PC-9 (cell line): ENCODE measurements at places on chromosomes 6 and 20. TPM values are rescaled to one million over a fixed set of nuclear protein-coding genes. Genes with fewer than 3 reads are reported as not detected.

The ATRN gene
- total RNA-seq: 34.9 and 35.0 TPM in 2 replicates

The EPHA7 gene
- total RNA-seq: 0.57 and 1.0 TPM in 2 replicates

The LCA5 gene
- 4.8 and 5.4 TPM in 2 replicates for total RNA-seq

GRCh38 chr6:35640017-35640664 lies 48.6 kb downstream of the FKBP5 start:
- no peaks in the 10 kb centered on the region for H3K36me3 ChIP-seq
- no peaks in the 10 kb centered on the region for H3K27me3 ChIP-seq
- no peak overlapping the region for H3K27ac ChIP-seq
- no peak for DNase-seq
- no peak overlapping the region for H3K4me3 ChIP-seq

DNA sequence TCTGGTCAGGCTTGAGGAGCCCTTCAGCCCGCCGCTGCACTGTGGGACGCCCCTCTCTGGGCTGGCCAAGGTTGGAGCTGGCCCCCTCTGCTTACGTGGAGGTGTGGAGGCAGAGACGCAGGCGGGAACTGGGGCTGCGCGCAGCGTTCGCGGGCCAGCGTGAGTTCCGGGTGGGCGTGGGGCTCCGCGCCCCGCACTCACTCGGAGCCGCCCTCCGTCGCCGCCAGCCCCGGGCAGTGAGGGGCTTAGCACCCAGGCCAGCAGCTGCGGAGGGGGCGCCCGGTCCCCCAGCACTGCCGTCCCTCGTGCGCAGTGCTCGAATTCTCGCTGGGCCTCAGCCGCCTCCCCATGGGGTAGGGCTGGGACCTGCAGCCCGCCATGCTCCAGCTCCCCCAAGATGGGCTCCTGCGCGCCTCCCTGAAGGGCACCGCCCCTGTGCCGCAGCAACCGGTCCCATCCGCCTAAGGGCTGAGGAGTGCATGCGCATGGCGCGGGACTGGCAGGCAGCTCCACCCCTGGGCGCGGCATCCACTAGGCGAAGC lies 695.9 kb downstream of the EPHA7 start:
- DNase-seq: no peak
- no peak overlapping the region for H3K27ac ChIP-seq
- H3K27me3 ChIP-seq: no peaks in the 10 kb centered on the region
- no peaks in the 10 kb centered on the region for H3K4me1 ChIP-seq

DNA sequence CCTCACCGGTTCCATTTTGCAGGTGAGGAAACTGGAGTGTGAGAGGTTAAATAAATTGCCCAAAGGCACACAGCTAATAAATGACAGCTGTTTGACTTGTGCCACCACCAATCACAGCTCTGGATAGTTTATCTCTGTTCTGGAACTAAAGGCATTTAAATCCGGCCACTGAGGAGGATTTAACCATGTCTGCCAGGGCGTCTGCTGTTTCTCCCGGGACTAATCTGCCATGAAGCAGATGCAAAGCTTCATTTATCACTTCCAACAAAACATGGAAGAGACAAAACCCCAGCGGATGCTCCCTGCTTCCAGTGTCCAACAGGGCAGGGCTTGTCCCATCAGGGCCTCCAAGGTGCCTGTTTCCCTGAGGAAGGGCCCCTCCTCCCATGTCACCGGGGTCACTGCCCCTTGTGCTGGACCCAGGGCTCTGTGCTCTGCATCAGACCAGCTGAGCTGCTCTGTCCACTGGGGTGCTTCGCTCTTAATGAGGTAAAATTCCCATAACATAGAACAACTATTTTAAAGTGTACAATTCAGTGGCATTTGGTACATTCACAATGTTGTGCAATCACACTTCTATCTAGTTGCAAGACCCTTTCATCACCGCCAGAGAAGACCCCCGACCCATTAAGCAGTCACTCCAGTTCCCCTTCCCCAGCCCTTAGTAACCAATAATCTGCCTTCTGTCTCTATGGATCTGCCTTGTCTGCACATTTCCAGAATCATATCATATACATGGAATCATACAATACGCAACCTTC lies 244.3 kb downstream of the PTPRT start:
- H3K4me3 ChIP-seq: no peak overlapping the region
- peaks cover 26% of the 10 kb centered on the region; the same call in 1 of the 2 replicates for H3K27me3 ChIP-seq
- no peak for DNase-seq
- H3K36me3 ChIP-seq: no peaks in the 10 kb centered on the region

DNA sequence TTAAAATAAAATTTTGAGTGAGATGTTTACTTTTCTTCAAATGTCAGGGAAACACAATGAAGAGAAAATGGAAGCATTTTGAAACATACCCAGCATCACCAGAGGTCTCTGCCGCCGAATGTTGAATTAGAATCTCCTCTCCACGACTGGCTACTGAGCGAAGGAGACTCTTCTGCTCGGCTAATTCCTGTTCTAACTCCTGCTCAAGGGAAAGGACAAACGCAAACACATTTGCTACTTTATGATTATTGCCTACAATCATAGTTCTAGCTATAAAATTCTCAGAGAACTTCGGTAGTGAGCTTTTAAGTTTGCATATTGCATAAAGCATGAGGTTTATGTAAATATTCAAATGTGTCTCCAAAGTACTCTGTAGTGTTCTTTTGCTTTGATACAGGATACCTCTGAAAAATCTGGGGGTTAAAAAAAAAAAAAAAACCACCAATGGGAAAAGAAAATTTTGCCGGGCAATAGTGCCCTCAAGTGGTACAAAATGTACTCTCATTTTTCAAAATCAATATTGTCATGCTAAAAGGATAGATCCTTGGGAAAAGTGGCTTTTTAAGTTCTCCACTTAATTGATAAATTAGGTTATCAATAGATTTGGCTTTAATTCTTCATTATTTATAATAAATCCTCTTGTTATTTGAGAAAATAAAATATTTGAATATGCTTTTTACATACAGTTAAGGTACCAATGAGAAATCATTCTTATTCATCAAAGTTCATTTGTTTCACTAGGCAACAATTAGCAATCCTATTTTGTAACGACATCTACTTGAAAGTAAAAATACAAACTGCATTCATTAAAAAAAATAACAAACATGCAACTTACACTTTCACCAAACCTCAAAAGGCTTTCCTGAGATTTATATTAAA lies 369.0 kb downstream of the SYNE1 start:
- peak; percentile 12 for DNase-seq
- H3K27ac ChIP-seq: no peak overlapping the region
- H3K27me3 ChIP-seq: no peaks in the 10 kb centered on the region

DNA sequence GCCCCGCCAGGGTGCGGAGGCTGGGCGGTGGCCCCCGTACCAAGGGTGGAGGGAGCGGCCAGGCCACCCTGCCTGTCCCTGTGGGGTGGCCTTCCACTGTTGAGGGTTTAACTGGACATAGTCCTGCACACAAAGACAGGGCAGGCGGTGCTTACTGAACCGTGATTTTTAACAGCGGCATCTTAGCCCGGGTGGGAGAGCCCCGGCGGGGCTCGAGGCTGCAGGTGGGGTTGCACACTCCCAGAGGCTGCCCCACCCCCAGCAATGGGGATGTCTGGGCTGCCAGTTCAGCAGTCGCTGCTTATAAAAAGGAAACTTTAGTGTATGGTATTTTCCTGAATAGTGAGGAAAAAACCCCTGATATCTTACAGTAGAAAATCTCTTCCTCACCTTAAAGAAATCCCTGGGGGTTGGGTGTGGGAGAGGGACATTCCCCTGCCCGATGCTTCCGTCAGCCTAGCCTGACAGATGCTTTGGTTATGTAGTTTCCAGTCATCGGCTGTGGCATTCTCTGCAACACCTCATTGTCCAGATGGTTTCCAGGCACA lies 79.4 kb downstream of the IRF4 start:
- H3K4me1 ChIP-seq: no peaks in the 10 kb centered on the region
- no peaks in the 10 kb centered on the region for H3K36me3 ChIP-seq
- H3K27me3 ChIP-seq: peaks cover 17% of the 10 kb centered on the region; the same call in 1 of the 2 replicates
- H3K27ac ChIP-seq: no peak overlapping the region

DNA sequence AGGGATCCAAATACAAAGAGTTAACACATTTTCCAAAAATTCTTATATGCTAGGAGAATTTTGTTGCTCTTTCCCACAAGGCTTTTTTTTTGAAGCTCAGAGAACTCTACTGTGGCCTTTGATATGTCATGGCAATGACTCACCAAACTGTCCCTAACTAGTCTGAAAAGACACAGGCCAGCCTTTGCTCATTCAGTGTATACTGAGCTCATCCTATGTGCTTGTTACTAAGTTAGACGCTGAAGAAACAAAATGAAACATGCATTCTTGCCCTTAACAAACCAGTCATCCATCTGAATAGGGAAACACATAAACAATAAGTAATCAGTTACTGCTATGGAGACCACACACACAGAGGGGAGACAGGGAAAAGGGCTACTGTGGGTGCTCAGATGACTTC lies 291.8 kb downstream of the FOXC1 start:
- no peaks in the 10 kb centered on the region for H3K36me3 ChIP-seq
- no peaks in the 10 kb centered on the region for H3K27me3 ChIP-seq
- no peaks in the 10 kb centered on the region for H3K4me1 ChIP-seq
- DNase-seq: no peak
- no peak overlapping the region for H3K4me3 ChIP-seq

DNA sequence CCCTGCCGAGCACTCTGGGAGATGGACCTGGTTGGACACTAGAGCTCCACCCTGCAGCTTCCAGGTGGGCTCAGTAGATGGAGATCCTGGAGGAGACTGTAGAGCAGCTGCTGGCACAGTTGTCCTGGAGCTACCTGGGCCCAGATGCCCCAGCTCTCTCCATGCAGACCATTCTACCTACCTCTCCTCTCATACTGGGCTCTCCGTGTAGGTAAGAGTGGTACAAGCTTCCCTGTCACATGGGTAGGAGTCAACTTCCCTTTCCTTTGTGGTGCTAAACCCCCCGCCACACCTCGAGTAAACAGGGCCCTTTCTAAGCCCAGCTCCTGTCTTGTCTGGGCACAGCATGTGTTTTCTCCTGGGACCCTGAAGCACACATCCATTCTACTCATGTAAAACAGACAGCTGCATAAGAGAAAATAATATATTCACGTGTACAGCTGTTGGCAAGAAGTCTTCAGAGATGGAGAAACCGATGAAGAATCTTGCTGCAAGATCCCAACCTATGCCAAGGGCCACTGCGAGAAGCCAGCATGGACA lies 108.1 kb upstream of the DUSP22 start:
- peaks cover 28% of the 10 kb centered on the region for H3K27me3 ChIP-seq
- no peak overlapping the region for H3K27ac ChIP-seq
- H3K36me3 ChIP-seq: no peaks in the 10 kb centered on the region
- DNase-seq: no peak
- no peaks in the 10 kb centered on the region for H3K4me1 ChIP-seq

DNA sequence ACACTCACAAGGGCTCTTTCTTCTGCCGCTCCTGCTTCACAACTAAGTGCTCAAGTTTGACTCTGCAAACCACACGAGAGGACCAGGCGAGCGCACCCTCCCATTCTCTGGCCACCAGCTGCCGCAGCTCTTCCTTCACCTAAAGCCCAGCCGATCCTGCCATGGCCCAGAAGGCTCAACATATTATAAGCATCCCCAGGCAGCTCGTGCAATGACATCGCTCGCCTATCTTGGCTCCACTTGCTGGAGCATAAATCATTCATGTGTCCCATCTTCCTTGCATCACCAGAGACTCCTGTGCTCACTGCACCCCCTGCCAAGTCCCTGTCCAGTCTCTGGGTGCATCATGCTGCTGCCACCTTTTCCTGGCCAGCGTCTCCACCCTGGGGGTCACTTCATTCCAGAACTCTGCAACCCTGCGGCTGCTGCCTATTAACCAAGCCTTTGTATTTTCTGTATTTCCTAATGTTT lies 59.0 kb downstream of the PSMG4 start:
- no peaks in the 10 kb centered on the region for H3K36me3 ChIP-seq
- H3K27ac ChIP-seq: no peak overlapping the region
- DNase-seq: no peak
- no peak overlapping the region for H3K4me3 ChIP-seq
- H3K4me1 ChIP-seq: no peaks in the 10 kb centered on the region

DNA sequence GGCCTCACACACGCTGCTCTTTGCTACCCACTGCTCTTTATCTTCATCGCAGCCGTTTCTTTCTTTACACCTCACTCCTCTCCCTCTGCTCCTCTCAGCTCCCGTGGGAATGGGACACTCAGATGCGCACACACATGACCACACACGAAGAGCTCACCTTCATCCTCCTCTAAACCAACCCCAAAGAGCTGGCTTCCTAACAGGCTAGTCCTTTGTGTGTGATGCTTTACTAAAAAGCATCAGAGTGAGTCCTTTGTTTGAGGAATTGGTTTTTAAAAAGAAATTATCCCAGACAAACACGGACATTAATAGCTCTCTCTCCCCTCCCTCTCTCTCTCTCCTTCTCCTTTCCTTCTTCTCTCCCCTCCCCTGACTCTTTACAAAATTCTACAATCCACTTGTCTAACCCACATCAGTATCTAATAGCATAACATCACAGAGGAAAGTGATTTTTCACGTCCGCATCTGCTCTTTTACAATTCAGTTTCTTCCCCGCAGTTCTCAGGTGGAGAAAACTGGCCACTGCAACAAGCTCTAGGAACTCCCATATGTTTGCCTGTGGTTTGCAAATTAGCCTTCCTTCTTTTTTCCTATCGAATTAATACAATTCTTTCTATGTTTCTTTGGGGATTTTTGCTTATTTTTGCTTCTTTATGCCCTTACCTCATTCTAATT lies 306.8 kb upstream of the CNR1 start:
- H3K4me3 ChIP-seq: no peak overlapping the region
- no peak for DNase-seq
- H3K27me3 ChIP-seq: no peaks in the 10 kb centered on the region
- no peaks in the 10 kb centered on the region for H3K36me3 ChIP-seq

DNA sequence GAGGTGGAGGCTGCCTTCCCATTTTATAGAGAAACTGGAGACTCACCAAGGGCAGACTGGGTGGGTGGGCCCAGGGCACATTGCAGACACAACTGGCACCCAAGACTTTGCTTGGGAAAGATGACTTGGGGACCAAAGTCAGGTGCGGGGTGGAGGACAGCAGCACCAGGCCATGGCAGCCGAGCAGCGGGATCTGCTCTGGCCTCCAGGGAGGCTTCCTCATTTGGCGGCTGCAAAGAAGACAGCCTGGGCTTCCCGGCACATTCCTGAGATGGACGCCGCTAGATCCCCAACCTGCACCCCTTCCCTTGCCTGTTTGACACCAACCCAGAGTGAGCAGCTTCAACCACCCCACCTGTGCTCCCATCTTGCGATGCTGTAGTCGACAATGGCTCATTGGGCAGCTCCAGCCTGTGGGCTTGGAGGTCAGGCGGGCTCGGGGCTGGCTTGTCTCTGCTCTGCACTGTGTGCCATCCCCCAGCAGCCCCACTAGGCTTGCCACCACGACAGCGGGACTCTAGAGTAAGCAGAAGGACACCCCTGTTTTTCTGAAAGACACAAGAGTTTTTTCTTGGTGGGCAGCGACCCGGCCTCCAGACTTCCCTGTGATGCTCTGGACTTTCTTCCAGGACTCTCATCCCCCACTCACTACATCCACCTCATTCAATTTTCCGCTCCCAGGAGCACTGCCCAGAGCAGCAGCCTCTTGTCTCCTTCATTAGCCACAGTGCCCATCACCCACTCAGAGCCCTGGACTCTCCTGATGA lies 184.9 kb upstream of the CST7 start:
- H3K4me1 ChIP-seq: peaks cover 16% of the 10 kb centered on the region
- H3K27me3 ChIP-seq: no peaks in the 10 kb centered on the region
- no peak overlapping the region for H3K27ac ChIP-seq

- no peaks in the 10 kb centered on the region for H3K36me3 ChIP-seq
- no peak overlapping the region for H3K27ac ChIP-seq
- H3K4me3 ChIP-seq: no peak overlapping the region
- peaks cover 3% of the 10 kb centered on the region; the same call in 1 of the 2 replicates for H3K4me1 ChIP-seq
Observed at GRCh38 chr20:46011631-46012482, 3.1 kb downstream of the MMP9 start.
